ENCODE measurements at places on chromosomes 12 and 14.

DNA sequence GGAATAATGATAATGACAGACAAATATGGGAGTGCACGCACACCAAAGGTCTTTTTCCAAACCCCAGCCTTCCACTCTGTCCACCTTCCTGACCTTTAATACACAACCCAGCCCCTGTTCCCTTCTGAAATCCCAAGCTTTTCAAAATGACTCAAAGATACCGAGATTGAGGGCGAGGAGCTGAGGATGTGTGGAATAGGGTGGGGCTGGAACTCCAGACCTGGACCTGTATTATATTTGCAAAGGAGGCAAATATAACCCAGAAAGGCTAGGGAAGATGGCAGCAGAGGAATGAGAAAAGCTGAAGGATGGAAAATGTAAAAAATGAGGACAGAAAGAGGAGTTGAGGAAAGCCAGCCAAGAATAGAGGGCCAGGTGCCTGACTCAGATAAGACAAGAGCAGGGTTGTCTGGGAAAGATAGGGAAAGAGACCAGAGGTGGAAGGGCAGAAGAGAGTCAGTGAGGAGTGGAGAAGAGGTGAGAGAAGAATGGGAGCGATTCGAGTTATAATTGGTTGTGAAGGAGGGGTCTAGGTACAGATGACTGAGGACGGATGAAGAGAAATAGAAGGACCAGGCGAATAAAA, 1.0 kb upstream of the PTMS start:
- peak; percentile 59 for DNase-seq

- no peak for DNase-seq
These were observed 37.2 kb downstream of the ATF7IP start for GRCh38 chr12:14402697-14403096.

DNA sequence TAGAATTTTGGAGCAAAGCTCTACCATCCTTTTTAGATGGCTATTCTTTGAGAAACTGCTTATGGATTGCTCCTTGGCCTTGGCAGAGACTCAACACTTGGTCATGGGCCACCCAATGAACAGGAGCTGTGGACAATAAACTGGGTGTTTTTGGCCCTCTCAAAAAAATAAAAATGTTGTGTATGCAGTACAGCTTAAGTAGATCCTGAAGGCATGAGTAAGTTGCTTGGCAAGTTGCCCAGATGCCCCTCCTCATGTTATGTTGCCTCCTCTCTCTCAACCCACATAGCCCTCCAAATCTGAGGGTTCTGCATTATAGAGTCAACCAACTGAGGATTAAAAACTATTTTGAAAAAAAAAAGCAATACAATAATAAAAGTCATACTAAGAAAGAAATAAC, 124.9 kb downstream of the ATP23 start:
- DNase-seq, result no peak

- DNase-seq, result no peak
These were observed 1.1 kb downstream of the CARMIL3 start for GRCh38 chr14:24052656-24053547.

DNA sequence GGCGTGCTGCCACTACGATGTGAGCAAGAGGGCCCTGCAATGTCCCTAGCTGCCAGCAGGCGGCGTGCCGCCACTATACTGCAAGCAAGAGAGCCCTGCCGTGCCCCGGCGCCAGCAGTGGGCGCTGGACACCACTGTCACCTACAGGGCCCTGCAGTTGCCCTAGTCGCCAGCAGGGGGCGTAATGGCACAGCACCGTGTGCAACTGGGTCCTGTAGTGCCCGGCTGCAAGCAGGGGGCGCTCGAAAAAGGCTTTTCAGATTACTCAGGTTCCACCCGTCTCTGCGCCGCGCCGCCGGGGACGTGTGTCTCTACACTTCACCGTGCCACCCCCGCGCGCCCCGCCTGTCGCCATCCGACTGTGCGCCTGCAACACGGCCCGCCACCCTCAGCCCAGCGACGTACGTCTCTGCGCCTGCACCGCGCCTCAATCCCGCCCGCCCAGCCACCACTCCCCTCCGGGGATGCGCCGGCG, 1356.9 kb downstream of the TMEM121 start:
- DNase-seq, result peak; percentile 41

- DNase-seq, result peak; percentile 7
These were observed 73.5 kb upstream of the GPHB5 start for GRCh38 chr14:63392236-63392635.

GRCh38 chr12:123531091-123531490, 2.4 kb downstream of the RILPL1 start:
- DNase-seq, result no peak

- DNase-seq, result peak; percentile 38
These were observed 18.1 kb downstream of the RAB21 start for GRCh38 chr12:71772735-71773134.

DNA sequence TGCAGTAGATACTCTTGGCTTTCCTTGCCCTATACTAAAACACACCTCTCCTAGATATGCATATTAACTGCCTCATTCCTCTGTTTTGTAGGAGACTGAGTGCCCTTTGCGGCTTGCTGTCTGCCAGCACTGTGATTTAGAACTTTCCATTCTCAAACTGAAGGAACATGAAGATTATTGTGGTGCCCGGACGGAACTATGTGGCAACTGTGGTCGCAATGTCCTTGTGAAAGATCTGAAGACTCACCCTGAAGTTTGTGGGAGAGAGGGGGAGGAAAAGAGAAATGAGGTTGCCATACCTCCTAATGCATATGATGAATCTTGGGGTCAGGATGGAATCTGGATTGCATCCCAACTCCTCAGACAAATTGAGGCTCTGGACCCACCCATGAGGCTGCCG, 15.4 kb downstream of the TRAFD1 start:
- DNase-seq, result peak; percentile 46

- DNase-seq, result no peak
These were observed 2.8 kb downstream of the NUDT14 start for GRCh38 chr14:105178069-105178867.

GRCh38 chr14:92280554-92281262, 42.3 kb upstream of the SLC24A4 start:
- DNase-seq, result no peak

DNA sequence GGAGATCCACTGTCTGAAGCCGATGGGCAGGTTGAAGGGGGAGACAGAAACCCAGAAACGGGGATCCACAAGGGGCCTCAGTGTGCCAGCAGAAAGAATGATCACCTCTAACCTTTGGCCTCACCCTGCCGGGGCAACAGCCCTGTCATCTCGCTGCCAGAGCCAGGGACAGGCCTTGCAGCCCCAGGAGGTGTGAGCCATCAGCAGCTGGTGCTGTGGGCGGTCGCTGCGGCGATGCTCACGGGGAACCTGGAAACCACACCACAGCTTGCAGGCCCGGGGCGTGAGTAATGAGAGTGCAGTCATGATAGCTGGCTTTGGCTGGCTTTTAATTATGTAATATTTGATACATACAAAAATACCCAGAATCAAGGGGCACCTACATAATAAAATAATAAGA, 4.7 kb upstream of the TTC7B start:
- peak; percentile 85 for DNase-seq

Data from hematopoietic multipotent progenitor cell treated with erythropoietin and hydrocortisone succinate and interleukin-3 and kit ligand, for 4 days (in vitro differentiated cells).